ENCODE measurements at places on chromosomes 6 and 20. TPM values are rescaled to one million over a fixed set of nuclear protein-coding genes. Genes with fewer than 3 reads are reported as not detected.

Gene RAET1L
- total RNA-seq: not detected

- no peak overlapping the region for H3K4me3 ChIP-seq
- no peaks in the 10 kb centered on the region for H3K36me3 ChIP-seq
- DNase-seq: no peak
- no peaks in the 10 kb centered on the region for H3K4me1 ChIP-seq
- no peak overlapping the region for H3K27ac ChIP-seq
- H3K27me3 ChIP-seq: peaks cover 4% of the 10 kb centered on the region
These were observed 12.7 kb downstream of the CGA start for GRCh38 chr6:87082160-87082721.

- no peaks in the 10 kb centered on the region for H3K27me3 ChIP-seq
- H3K36me3 ChIP-seq: no peaks in the 10 kb centered on the region
- H3K4me1 ChIP-seq: no peaks in the 10 kb centered on the region
- H3K4me3 ChIP-seq: no peak overlapping the region
- no peak for DNase-seq
These were observed 640.6 kb upstream of the CHD6 start for GRCh38 chr20:42258564-42259302.

GRCh38 chr6:155248008-155249001 is 15.5 kb upstream of the CLDN20 start:
- no peaks in the 10 kb centered on the region for H3K36me3 ChIP-seq
- peak; percentile 56 for DNase-seq
- no peak overlapping the region for H3K4me3 ChIP-seq
- no peaks in the 10 kb centered on the region for H3K27me3 ChIP-seq
- H3K4me1 ChIP-seq: peaks cover 19% of the 10 kb centered on the region

DNA sequence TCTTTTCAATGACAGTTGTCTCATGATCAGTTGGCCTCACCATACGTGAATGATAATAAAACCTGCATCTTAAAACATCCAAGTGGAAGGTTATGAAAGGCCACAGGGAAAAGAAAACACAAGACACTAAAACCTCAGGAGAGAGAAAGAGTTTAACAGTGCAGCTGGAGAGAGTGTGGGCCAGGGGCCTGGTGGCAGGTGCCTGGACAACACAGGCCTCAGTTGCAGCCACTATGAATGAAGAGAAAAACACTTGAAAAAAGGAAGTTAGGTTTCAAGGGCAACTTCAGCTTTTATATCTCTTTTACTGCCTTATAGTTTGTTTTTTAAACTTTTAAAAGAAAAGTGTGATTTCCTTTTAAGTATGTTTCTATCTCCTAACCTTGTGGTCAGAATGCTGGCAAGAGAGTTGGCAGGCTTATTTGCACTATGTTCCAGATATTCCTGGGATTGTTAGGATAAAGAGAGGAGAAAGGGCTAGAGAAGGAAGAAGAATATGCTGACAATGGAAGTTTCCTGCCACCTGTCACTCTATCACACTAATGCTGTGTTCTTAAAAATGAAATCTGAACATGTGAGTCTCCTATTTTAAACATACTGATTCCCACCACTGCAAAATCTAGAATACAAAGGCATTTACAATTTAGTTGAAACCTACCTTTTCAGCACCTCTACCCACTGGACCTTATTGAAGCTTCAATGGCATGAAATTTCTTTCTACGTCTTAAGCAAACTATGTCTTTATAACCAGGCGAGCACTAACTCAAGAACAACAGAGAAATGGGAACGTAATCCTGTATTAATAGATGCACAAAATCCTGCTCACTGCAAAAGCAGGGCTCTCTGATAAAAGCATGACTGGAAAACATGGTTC is 222.4 kb downstream of the CD83 start:
- no peaks in the 10 kb centered on the region for H3K36me3 ChIP-seq
- DNase-seq: peak; percentile 6
- H3K4me1 ChIP-seq: no peaks in the 10 kb centered on the region
- no peaks in the 10 kb centered on the region for H3K27me3 ChIP-seq
- H3K27ac ChIP-seq: no peak overlapping the region

Data from astrocyte (in vitro differentiated cells and primary cell).